ENCODE measurements at places on chromosomes 5 and 9.
A peak's percentile ranks its signal among the peaks of the same experiment; 100 is the strongest.

DNA sequence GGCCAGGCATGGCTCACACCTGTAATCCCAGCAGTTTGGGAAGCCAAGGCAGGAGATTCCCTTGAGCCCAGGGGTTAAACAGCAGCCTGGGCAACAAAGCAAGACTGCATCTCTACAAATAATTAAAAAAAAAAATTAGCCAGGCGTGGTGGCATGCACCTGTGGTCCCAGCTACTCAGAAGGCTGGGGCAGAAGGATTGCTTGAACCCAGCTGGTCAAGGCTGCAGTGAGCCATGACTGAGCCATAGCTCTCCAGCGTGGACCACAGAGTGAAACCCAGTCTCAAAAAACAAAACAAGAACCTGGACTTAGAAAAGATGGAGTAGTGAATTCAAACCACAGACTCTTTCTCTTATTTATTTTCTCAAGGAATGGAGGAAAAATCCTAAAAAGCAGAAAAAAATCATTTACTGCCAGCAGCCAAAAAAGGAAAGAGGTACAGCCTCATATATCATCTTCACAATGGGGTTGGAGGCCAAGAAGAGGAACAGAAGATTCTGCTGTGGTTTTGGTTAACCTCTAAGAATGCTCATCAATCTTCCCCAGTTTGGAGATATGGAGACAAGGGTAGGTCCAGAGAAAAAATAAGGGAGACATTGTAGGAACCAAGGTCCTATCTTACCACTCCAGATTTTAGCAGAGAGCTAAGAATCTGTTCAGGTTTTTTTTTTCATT, 40.0 kb upstream of the MYO10 start:
- no peak for DNase-seq

- peak; percentile 76 for DNase-seq
Measured at GRCh38 chr9:89593727-89594427, 10.9 kb upstream of the GADD45G start.

GRCh38 chr9:133115604-133116345, 5.3 kb downstream of the RALGDS start:
- peak; percentile 65 for DNase-seq

GRCh38 chr5:29214839-29215238, 1978.6 kb upstream of the CDH6 start:
- DNase-seq, result no peak

DNA sequence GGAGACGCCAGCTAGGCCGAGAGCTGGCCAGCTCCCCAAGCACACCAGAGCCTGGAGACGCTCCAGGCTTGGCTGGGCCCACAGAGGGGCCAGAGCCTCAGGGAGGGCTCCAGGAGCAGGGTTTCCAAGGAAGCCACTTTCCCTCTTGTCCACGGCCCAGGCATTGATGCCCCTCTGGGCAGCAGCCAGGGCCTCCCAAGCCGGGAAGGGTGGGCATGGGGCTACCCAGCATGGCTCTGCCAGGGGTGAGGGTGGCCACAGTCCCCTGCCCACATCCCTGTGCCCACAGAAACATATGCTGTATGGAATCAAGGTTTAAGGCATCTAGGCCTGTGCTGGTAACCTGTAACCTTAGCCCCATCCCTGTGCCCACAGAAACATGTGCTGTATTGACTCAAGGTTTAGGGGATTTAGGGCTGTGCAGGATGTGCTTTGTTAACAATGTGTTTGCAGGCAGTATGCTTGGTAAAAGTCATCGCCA, 1.5 kb upstream of the DPP7 start:
- DNase-seq, result no peak

DNA sequence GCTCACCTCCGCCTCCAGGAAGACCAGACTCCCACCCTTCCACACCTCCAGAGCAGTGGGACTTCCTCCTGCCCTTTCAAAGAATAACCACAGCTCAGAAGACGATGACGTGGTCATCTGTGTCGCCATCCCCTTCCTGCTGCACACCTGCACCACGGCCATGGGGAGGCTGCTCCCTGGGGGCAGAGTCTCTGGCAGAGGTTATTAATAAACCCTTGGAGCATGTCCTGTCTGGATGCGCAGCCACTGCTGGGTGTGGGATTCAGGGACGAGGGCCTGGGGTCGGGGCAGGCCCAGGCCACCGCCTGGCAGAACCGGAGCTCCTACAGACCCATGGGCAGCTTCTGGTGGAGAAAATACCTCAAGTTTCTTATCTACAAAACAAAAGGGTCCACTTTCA, 5.0 kb downstream of the PAEP start:
- no peak for DNase-seq

- no peak for DNase-seq
Measured at GRCh38 chr5:59604111-59604510, 289.4 kb downstream of the PDE4D start.

- DNase-seq, result no peak
Measured at GRCh38 chr5:173563246-173563645, 53.2 kb downstream of the BOD1 start.

- DNase-seq, result peak; percentile 31
Measured at GRCh38 chr5:129904102-129904666, at the start of gene CHSY3. Gene CHSY3 (plus strand): TSS chr5:129904465.

DNA sequence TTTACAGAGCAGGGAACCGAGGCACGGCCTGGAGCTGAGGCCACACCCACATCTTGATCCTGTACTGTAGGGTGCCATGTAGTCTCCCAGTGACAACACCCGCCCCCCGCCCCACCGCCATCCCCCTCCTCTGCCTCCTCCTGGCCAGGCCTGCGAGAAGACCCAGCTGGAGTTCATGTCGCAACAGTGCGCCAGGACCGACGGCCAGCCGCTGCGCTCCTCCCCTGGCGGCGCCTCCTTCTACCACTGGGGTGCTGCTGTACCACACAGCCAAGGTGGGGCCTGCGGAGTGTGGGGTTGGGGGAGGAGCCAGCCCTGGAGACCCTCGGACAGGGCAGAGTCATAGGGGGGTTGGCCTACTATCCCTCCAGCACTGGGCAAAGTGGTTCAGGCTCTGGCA, 14.5 kb downstream of the ADAMTS13 start:
- no peak for DNase-seq

DNA sequence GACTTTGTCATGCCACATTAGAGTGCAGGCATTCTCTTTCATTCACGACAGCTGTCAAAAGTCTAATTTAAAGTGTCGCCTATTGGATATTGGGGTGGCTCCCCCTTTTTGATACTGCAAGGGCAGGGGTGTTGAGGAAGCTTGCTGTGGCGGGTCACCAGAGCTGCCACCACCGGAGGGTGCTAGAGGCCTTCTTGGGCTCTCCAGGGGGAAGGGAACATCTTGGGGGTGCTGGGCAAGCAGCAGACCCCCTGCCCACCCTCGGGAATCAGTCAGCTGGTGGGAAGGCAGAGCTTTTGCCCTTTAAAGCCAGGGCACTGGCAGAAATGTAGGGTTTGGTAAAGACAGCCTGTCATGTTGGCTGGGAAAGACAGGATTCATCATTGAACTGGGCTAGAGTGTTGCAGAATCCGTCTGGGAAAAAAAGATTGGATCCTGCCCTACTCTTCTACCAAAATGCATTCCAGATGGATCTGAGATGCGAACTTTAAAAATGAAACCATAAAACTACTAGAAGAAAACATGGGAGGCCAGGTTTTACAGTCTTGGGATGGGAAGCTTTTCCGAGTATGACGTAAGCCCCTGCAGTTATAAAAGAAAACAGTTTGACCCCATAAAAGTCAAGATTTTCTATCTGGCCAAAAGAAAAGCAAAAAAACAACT, 22.3 kb downstream of the COL5A1 start:
- no peak for DNase-seq

- DNase-seq, result no peak
Measured at GRCh38 chr5:73280386-73280785, 107.4 kb downstream of the TMEM174 start.

- no peak for DNase-seq
Measured at GRCh38 chr5:41808294-41808693, 61.9 kb downstream of the OXCT1 start.

DNA sequence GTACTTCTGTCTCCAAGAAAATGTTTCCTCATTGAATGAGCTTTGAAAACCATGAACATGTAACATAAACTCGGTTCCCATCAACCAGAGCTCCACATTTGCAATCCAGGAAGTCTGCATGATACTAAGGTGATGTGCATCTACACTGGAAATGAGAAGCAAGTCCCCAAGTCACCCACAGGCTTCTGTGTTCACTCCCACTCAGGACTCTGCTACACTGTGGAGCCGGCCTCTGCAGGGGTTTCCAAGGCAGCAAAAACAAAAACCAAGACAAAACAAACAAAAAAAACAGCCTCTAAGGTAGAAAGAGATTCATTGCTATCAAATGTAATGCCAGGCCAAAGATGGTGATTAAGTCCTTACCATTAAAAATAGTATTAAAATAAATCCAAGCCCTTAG, 593.7 kb downstream of the IRX1 start:
- DNase-seq, result no peak

DNA sequence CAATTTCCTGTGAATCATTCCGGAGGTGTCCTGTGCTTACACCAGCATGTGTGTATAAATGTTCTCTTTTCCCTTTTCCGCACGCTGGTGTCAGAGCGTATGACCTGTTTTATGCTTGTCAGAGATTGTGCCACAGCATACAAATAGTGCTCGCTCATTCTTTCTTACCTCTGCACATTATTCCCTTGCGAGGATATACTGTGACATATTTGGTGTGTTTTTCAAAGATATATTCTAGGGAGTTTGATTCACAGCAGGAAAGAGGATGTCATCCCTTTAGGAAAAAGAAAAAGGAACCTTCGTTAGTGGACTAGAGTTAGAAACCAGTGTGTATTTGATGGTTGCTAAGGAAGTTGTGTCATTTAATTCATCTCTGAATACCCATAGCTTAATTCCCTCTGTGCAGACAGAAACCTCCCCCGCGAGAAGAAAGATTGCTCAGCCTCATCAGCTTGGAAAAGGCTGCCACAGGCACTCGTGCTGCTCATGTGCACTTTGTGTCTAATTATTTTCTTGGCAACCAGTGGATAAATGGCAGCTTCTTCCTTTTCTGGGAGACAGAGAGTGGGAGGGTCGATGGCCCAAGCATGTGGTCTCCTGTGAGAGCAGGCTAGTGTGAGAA, 14.7 kb upstream of the CCIN start:
- no peak for DNase-seq

Measured in CD4-positive, alpha-beta T cell (primary cell).